ENCODE measurements at places on chromosomes 1 and 21.

DNA sequence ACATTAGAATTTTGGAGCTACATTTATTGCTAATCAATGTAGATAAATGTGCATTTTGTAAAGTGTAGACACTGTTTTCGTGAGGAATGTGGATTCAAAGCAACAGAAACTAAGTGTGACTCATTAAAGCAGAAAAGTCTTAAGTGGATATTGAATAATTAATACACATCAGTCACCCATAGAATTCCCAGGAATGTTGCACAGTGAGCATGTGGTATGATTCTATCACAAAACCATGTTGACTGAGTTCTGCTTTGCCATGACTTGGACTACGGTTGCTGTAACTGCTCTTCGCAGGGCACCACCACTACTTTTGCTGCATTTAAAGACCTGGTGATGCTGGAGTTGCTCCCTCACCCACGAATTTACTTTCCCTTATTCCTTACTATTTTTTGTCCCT lies 471.8 kb downstream of the KCNT2 start:
- DNase-seq = no peak

DNA sequence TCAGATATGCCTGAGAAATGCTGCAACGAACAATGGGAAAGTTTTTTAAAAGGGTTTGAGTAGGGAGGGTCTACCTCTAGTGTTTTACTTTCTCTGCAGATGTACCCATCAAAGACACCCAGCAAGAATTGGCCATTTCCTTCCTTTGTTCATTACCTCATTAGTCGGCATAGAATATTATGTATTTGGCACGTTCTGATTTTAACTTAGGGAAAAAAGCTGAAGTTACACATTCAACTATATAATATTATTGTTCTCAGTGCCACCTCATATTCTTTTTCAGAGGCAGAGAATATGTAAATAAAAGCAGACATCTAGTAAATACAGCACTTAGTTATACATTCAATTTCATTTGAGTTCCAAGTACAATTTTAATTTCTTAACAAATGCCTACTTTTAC lies 83.7 kb upstream of the PPP2R5A start:
- no peak for DNase-seq

DNA sequence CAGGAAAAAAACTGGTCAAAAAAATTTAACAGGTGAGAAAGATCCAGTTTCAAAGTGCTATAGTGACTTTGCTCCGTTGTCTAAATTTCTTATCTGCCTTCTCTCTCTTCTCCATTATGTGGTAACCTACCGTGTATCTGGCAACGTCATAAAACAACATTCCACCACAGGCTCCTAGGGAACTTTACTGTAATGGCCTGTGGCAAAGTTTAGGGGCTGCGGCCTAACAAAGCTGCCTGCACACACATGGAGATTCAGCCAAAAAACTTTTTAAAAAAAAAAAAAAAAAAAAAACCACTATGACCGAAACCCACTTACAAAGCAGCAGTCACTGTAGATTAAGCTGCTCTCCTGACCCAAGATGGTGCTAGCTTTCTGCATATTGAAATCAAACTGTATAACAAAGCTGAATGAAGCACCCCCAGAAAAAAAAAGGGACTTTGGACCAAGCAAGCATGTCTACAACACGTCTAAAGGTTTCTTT lies 202.6 kb downstream of the SLC45A1 start:
- DNase-seq = no peak

DNA sequence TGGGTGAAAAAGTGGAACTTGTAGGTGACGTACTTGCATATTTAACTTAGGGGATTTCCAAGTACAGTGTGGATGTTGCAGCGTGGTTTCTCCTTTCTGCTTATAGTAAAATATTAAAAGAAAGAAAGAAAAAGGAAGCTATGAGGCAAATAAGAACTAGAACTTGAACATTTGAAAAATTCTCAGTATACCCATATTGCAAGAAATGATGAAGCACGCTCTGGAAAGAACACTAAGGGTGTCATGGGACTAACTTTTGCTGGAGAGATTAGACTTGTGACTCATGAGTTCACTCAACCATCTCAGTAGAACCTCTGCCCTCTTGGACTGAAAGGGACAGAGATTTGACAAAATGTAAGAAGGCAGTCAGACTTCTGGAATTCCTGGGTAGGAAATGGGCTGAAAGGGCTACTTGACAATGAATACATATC lies 704.5 kb upstream of the ADGRL4 start:
- DNase-seq = no peak

- DNase-seq = no peak
Observed at GRCh38 chr21:43880111-43880985, 15.3 kb downstream of the AGPAT3 start.

Measured in activated naive CD4-positive, alpha-beta T cell (primary cell).